Activated naive CD8-positive, alpha-beta T cell treated with anti-CD3 and anti-CD28 coated beads for 36 hours (primary cell): ENCODE measurements at places on chromosomes 1 and 21. TPM values are rescaled to one million over a fixed set of nuclear protein-coding genes. Genes with fewer than 3 reads are reported as not detected.
A peak's percentile ranks its signal among the peaks of the same experiment; 100 is the strongest.

Gene SPTA1
- total RNA-seq = not detected

- peak overlapping the region; percentile 98 for H3K27ac ChIP-seq
- peak overlapping the region; percentile 93 for H3K4me3 ChIP-seq
- peaks cover 26% of the 10 kb centered on the region for H3K36me3 ChIP-seq
These were observed 142.2 kb upstream of the KRTAP19-8 start for GRCh38 chr21:31180256-31181081.

Gene GPR37L1
- total RNA-seq = not detected

Gene GBP7
- 0.36 TPM for total RNA-seq

DNA sequence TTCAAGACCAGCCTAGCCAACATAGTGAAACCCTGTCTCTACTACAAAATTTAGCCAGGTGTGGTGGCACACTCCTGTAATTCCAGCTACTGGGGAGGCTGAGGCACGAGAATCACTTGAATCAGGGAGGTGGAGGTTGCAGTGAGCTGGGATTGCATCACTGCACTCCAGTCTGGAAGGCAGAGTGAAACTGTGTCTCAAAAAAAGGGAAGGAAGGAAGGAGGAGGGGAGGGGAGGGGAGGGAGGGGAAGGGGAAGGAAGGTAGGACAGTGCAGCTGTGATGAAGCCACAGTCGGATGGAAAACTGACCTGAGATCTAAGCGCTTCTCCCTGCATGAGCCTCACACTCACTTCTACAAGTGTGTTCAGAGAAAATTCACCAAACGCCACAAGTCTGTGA is 22.0 kb upstream of the FHAD1 start:
- H3K36me3 ChIP-seq = no peaks in the 10 kb centered on the region
- peaks cover 6% of the 10 kb centered on the region for H3K4me1 ChIP-seq
- H3K4me3 ChIP-seq = no peak overlapping the region
- no peak overlapping the region for H3K27ac ChIP-seq
- DNase-seq = no peak

DNA sequence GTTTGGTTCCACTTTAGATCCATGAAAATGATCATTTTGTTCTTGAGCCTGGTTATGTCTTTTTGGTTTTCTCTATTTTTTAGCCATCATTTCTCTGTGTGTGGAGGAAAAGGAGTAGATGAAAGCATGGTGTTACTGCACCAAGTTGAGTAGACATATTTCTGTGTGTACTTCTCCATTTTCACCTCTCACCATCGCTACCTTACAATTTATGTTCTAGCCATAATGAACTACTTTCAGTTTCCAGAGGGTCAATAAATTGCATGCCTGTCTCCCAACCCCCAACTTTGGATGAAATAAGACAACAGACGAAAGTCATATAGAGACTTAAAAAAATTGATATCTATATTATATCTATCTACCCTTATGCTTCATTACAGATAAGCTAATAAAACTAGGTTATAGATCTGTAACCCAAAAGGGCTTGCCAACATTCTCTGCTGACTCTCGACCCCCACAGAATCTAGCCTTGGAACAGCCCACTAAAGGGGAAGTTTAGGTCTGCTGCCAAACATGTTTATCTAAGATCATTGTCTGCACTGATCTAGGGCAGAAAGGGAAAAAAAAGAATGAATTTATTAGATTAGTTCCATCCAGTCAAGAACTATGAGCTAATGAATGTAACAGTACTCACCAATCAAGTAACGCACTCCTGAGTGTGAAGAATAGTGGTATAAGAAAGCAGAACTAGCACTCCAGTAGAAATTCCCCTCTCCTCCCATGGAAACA is 7.5 kb upstream of the MAN1A2 start:
- DNase-seq = no peak
- no peak overlapping the region for H3K27ac ChIP-seq
- H3K36me3 ChIP-seq = no peaks in the 10 kb centered on the region
- no peaks in the 10 kb centered on the region for H3K27me3 ChIP-seq
- peaks cover 42% of the 10 kb centered on the region for H3K4me1 ChIP-seq
- peak overlapping the region; percentile 26 for H3K4me3 ChIP-seq

GRCh38 chr1:29415861-29416260 is 179.5 kb downstream of the PTPRU start:
- H3K27ac ChIP-seq = no peak overlapping the region
- H3K27me3 ChIP-seq = peaks cover 16% of the 10 kb centered on the region
- H3K4me1 ChIP-seq = peaks cover 2% of the 10 kb centered on the region
- no peak overlapping the region for H3K4me3 ChIP-seq
- no peak for DNase-seq
- H3K36me3 ChIP-seq = no peaks in the 10 kb centered on the region

GRCh38 chr1:6858596-6858995 is 73.3 kb downstream of the CAMTA1 start:
- H3K4me3 ChIP-seq = no peak overlapping the region
- H3K36me3 ChIP-seq = peaks cover 15% of the 10 kb centered on the region
- no peak overlapping the region for H3K27ac ChIP-seq
- DNase-seq = no peak

DNA sequence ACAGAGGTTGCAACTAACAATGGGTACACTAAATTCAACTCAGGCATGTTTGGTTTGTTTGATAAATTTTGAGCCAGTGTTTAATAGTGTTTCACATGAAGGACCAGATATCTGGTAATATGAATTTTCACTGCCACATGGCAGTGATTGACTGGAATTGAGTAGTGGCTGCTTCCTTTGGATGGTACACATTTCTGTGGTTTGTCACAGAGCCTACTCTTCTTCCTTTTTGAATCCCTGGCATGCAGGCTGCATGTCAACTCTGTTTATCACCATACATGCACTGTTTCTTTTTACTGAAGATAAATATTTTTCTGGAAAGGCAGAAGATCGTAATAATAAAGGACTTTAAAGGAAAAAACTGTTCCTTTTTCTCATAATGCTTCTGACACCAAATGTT is 35.5 kb downstream of the SDCCAG8 start:
- DNase-seq = no peak
- no peak overlapping the region for H3K27ac ChIP-seq
- H3K4me1 ChIP-seq = peaks cover 24% of the 10 kb centered on the region
- H3K27me3 ChIP-seq = no peaks in the 10 kb centered on the region
- H3K4me3 ChIP-seq = no peak overlapping the region

DNA sequence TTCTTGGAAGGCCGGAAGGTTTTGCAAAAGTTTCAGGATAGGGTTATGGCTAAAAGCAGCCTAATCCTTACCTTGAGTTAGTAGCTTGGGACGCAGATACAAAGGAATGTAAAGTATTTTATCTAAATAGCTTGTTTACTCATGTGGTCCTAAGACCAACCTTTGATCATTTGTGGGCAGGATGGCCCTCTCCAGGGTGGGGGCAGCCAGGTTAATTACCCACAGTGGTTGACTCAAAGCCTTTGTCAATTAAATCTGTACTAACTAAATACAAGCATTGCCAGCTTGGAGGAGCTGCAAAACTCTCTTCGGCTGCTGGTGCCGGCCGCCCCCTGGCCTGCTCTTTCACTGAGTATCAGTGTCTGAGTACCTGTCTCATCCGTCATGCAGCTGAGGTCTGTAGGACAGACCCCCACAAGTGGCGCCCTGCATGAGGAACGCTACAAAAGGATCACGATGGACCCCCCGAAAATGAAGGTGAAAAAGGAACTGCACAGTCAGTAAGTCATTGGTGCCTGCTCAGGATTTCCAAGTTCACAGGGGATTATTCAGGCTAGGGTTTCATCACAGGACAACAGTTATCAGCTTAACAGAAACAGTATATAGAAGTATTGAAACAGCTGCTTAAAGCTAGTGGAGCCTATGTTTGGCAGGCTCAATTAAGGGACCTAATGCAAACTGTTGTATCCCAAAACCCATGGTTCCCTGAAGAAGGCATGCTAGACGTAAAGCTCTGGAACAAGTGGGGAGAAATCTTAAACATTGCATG is 212.5 kb upstream of the MAP1LC3C start:
- no peaks in the 10 kb centered on the region for H3K4me1 ChIP-seq
- no peak overlapping the region for H3K4me3 ChIP-seq
- no peak overlapping the region for H3K27ac ChIP-seq

Gene MLLT11
- 5.0 TPM for total RNA-seq

DNA sequence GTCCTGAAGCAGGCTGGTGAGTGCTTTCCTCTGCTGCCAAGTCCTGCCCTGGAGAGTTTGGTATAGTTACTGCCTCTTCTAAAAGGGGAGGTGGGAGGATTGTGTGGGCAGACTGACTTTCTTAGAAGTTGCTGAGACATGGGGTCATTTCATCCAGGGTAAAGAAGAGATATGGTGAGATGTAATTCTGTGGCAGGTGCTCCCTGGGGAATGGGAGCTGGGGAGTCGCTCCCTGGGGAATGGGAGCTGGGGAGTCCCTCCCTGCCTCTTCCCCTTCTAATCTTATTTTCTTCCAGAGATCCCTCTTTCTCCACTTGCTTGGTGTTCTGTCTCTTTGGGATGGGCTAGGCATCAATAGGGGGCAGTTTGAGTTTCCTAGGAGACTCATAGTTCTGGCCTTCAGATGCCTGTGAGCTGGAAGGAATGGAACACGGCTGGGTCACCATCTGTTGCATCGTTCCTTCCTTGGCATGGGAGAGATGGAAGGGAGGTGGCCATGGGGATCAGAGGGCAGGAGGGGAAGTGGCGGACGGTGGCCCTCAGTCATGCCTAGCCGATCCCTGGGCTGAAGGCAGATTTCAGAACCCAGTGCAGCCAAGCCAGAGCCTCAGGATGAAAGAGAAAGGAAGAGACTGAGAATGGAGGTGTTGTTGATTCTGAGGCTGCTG is 59.0 kb downstream of the NFASC start:
- H3K27ac ChIP-seq = no peak overlapping the region
- no peaks in the 10 kb centered on the region for H3K4me1 ChIP-seq
- no peak for DNase-seq
- no peak overlapping the region for H3K4me3 ChIP-seq

- DNase-seq = no peak
- peaks cover 6% of the 10 kb centered on the region for H3K4me1 ChIP-seq
- no peak overlapping the region for H3K27ac ChIP-seq
- H3K27me3 ChIP-seq = no peaks in the 10 kb centered on the region
These were observed 315.4 kb downstream of the LMO4 start for GRCh38 chr1:87644033-87644578.

Gene PERM1
- total RNA-seq = not detected

Gene FCAMR
- not detected for total RNA-seq

DNA sequence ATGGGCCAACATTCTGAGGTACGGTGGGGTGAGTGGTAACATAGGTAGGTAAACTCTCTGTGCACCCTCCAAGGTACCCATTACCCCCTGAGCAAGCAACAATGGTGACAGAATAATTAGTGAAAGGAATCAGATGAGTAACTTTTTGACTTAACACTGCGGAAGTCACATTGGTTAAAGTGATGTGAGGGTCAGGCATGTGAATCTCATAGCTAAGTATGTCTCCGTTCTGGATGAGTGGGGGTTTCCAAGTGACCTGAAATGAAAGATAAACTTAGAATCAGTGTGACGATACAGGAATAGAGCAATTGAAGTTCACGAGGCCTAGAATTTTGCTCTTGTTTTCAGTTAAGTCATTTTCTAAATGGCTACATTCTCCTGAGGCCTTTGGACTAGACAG is 311.7 kb downstream of the KCTD3 start:
- no peaks in the 10 kb centered on the region for H3K36me3 ChIP-seq
- H3K4me1 ChIP-seq = no peaks in the 10 kb centered on the region

DNA sequence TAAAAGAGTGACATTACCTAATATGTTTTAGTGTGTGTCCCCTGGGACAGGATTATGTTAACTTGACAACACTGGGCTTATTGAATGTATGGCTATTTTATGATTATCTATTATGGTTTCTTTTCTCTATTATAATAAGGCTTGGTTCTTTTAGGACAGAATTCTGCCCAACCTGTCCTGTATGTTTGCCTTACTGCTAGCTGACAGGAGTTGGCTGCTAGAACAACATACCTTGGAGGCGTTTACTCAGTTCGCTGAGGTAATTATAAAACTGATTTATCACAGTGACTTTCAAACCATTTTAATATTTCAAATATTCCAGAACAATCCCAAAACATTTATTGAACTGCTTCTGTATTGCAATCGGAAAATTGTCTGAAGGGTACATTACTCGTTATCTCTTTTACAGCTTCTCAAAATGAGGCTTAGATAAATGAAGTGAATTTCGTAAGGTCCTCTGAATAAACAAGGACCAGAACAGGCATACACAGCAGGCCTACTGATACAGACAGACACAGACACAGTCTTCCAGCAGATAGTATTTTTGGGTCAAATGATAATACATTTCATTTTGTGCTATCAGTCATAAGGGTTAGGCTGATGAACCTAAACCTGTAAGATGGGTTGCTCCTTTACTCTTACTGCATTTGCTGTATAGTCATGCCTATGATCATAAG is 44.2 kb downstream of the SCYL3 start:
- H3K4me1 ChIP-seq = peaks cover 7% of the 10 kb centered on the region
- no peak overlapping the region for H3K27ac ChIP-seq
- H3K36me3 ChIP-seq = peaks cover 69% of the 10 kb centered on the region
- DNase-seq = no peak

- DNase-seq = peak; percentile 43
- H3K4me3 ChIP-seq = peak overlapping the region; percentile 69
- peaks cover 35% of the 10 kb centered on the region for H3K4me1 ChIP-seq
- H3K36me3 ChIP-seq = no peaks in the 10 kb centered on the region
- peaks cover 3% of the 10 kb centered on the region for H3K27me3 ChIP-seq
These were observed 32.5 kb upstream of the COL6A2 start for GRCh38 chr21:46065215-46065913.

DNA sequence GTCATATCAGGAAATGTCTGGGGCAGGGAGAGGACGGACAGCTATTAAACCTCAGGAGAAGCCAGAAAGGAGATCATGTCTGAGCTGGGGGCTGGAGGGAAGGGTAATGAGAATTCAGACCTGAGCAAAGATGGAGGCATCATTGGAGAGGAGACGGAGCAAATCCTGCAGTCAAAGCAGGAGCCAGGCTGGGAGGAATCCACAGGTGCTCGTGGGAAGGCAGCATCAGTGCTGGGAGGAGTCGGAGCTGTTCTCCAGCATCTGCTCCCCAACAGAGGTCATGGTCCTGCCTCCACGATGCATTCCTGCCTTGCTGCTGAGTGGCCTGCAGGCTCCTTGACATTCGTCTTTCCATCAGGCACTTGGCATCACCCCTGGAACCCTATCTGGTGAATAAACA is 148.3 kb upstream of the RAB4A start:
- H3K4me3 ChIP-seq = no peak overlapping the region
- peaks cover 11% of the 10 kb centered on the region for H3K4me1 ChIP-seq
- no peaks in the 10 kb centered on the region for H3K36me3 ChIP-seq
- H3K27ac ChIP-seq = no peak overlapping the region
- no peaks in the 10 kb centered on the region for H3K27me3 ChIP-seq

Gene CASP9
- 6.5 TPM for total RNA-seq

Gene SIK1
- 5.7 TPM for total RNA-seq

Gene SGIP1
- total RNA-seq = not detected
